Activated T-cell treated with anti-CD3 and anti-CD28 coated beads, Interleukin-2, amount 50 U/mL, for 72 hours (primary cell): ENCODE measurements at places on chromosomes 5 and 9. TPM values are rescaled to one million over a fixed set of nuclear protein-coding genes. Genes with fewer than 3 reads are reported as not detected.

The CMBL gene
- 1.2 TPM for total RNA-seq

The MAMDC4 gene
- 11.7 TPM for total RNA-seq

The GRPEL2 gene
- 42.7 TPM for total RNA-seq

DNA sequence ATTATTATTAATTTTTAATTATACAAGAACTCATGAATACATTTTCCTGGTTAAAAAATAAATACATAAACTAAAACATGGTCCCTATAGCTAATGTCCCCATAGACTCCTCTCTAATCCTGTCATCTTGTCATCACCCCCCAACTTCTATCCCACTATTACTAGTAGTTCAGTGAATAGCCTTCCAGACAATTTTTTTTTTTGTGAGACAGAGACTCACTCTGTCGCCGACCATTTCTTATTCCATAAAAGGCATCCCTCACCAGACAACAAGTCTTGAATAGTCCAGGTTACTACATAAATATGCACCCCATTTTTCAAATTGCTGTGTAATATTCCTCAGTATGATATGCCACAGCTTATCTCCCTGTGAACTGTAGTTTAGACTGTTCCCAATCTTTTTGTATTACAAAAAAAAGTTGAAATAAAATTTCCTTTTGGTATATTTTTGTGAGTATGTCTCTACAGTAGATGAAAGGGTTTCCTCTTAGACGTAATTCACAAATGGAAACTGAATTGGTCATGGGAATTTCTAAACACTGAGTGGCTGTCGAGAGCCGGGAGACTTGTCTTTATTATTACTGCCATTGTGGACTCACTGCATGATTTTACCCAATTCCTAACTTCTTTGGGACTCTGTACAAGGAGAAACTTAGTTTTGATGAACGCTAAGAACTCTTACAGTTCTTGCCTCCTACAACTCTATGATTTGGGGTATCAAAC, 6.4 kb upstream of the ABLIM3 start:
- no peaks in the 10 kb centered on the region for H3K36me3 ChIP-seq
- H3K4me1 ChIP-seq = no peaks in the 10 kb centered on the region
- H3K4me3 ChIP-seq = no peak overlapping the region
- H3K27me3 ChIP-seq = peaks cover 22% of the 10 kb centered on the region

- H3K36me3 ChIP-seq = no peaks in the 10 kb centered on the region
- no peak overlapping the region for H3K27ac ChIP-seq
- H3K4me3 ChIP-seq = no peak overlapping the region
- no peak for DNase-seq
Measured at GRCh38 chr5:4987431-4987830, 152.7 kb upstream of the ADAMTS16 start.

GRCh38 chr9:88960632-88961031, 30.6 kb upstream of the S1PR3 start:
- no peaks in the 10 kb centered on the region for H3K36me3 ChIP-seq
- no peak overlapping the region for H3K27ac ChIP-seq
- no peak for DNase-seq
- peaks cover 35% of the 10 kb centered on the region for H3K27me3 ChIP-seq

The XPA gene
- 11.1 TPM for total RNA-seq

DNA sequence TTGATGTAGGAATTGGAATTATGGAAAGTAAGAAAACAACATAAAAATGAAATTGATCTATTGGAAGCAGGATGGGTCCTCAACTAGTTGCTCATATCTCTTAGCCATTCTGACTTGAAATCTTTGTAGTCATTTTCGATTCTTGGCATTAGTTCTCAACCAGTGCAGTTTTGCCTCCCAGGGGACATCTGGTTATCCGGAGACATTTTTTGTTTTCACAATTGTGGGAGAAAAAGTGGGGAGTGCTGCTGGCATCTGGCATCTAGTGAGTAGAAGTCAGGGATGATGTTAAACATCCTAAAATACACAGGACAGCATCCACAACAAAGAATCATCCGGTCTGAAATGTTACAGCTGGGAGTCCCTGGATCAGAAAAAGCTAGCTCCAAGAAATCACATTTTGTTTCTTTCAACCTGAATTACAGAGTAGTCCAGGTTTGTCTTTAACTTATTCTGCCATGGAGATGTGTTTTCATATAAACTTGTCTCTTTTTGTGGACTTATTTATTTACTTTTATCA, 74.9 kb downstream of the FBXL7 start:
- no peak overlapping the region for H3K4me3 ChIP-seq
- H3K27ac ChIP-seq = no peak overlapping the region
- no peak for DNase-seq
- no peaks in the 10 kb centered on the region for H3K36me3 ChIP-seq

GRCh38 chr5:178576591-178577351, 13.4 kb downstream of the COL23A1 start:
- H3K27ac ChIP-seq = no peak overlapping the region
- H3K36me3 ChIP-seq = no peaks in the 10 kb centered on the region
- H3K27me3 ChIP-seq = peaks cover 21% of the 10 kb centered on the region

The COL15A1 gene
- 0.30 TPM for total RNA-seq
